ENCODE measurements at places on chromosomes 5 and 9.

- no peak for DNase-seq
These were observed 396.2 kb downstream of the KCTD16 start for GRCh38 chr5:144566747-144567420.

DNA sequence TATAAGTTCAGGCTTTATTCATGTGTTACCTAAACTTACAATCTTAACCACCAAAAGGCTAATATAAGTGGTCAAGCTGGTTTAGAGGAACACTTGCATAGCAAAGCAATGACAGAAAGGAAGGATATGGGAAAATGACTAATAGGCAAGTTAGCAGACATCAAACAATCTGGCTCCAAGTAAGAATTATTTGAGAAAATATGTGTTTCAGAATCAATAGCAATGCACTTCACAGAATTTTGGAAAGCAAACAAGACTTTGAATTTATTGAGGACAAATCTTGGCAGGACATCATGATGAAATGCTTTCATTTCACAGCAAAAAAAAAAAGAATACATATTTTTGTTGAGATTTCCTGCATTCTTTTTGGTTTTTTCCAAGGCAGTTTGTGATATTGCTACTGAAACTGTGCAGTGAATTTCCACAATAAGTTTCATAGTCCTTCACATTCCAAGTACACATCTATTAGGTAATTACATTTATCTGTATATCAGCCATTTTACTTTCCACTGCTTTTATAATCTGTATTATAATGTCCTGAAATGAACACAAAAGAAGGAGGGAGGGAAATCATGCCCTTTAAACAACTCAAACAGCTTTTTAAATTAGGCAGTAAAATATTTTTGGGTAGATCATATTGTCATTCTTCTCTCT is 417.9 kb downstream of the NR2F1-AS1 start:
- no peak for DNase-seq

- DNase-seq: no peak
These were observed 61.1 kb upstream of the ARAP3 start for GRCh38 chr5:141742866-141743851.

GRCh38 chr5:16025681-16026080 is 153.9 kb downstream of the MARCHF11 start:
- DNase-seq: no peak

DNA sequence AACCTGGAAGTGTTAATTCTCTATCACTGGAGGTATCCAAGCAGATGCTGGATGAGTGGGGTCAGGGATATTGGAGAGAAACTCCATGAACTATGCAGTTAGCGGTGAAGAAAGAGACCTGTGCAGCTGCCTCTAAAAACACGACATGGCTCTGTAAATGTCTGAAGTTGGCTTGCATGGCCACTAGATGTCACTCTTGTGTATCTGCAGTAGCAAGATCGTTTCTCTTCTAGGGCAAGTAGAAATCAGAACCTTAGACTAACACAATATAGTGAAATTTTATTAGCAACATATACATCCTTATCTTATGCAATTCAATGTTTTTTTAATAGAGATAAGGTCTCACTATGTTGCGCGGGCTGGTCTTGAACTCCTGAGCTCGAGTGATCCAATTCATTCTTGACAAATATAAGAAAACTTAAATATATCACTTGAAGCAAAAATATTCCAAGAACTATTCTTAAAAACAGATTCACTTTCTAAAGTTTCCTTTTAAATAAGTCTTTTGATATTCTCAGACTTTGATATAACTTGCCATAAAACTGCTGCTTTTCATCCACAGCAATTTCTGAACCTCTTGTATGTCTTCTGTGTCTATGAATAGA is 2.9 kb downstream of the OR2S2 start:
- peak; percentile 26 for DNase-seq

- no peak for DNase-seq
These were observed 121.4 kb downstream of the GNAQ start for GRCh38 chr9:77910194-77910621.

DNA sequence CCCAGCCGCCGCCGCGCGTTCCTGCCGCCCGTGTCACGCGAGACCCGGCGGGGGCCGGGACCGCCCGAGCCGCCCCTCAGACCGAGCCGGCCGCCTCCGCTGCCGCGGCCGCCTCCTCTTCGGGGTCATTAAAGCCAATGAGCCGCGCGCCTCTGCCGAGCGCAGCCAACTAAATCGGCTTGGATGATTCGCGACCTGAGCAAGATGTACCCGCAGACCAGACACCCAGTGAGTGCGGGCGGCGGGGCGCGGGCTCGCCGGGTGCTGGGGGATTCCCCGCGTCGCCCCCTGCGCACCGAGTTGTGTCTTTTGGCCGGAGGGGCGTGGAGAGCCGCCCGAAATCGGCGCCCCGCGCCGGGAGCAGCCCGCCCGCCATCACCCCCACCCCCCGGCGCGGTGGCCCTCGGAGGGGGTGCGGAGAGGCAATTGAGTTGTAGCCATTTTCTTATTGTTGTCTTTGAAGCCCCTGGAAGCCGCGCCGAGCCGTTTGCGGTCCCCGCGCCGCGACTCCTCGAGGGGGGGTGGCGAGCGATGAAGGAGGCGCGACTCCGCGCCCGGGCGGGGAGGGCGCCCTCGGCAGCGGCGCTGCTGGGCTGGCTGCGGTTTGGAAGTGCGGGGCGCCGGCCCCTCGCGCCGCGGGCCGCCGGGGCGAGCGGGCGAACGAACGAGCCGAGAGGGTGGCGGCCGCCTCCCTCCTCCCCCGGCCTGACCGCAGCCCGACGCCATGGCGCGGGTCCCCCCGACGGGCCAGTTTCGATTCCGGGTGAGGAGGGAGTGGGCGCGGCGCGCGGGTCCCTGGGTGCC is 1.0 kb downstream of the TLE4 start:
- peak; percentile 61 for DNase-seq

DNA sequence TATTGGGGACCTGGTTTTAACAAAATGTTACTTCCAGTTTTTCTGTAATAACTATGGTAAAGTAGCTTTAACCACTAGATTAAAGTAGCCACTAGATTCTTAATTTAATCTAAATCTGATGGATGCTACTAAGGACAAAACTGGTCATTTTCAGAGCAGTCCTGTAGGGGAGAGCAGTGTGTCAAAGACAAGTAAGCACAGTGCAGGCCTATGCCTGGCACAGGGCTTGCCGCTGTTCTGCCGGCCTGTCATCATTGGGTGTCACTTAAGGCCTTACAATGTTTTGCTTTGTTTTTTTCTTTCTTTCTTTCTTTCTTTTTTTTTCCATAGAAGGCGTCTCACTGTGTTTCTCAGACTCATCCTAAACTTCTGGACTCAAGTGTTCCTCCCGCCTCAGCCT is 53.0 kb upstream of the NXNL2 start:
- no peak for DNase-seq

- DNase-seq: no peak
These were observed 126.0 kb upstream of the TMEM161B start for GRCh38 chr5:88394536-88395175.

DNA sequence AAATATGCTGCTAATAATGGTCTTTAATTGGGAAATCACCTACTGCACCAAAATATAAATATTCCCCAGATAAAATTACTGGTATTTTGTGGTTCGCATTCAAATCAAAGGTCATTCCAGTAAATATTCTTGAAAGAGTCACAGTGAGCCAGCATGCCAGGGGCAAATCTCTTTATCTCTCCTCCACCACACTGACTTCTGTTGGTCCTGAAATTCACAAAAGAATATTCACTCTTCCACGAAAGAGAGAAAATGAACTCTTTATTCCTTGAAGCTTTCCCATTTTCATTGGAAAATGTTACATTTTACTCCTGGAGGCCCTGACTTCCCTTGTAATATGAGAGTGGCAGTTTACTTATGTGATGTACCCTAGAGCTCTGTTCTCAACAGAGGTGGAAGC is 39.7 kb downstream of the ZNF366 start:
- no peak for DNase-seq

DNA sequence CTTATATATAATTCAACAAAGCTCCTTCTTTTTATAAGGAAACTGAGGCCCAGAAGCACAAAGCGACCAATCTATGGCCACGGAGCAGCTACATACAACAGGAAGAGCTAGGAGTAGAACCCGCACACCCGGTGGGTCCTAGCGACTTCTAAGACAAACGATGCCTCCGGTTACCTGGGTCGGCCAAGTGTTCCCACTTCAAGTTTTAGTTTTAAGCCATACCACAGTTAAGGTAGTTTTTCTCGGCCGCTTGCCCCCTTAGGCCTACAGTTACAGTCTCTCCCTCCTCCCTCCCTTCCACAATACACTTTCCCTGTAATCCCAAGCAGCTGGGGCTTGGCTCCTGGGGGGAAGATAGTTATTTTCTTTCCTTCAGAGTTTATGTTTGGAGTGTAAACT is 533 bp downstream of the SREK1IP1 start:
- DNase-seq: no peak

- DNase-seq: no peak
These were observed 19.9 kb downstream of the MACROH2A1 start for GRCh38 chr5:135379046-135379654.

- DNase-seq: no peak
These were observed 148.3 kb upstream of the MOCS2 start for GRCh38 chr5:53257806-53258373.

GRCh38 chr9:109320331-109320741 is 523 bp downstream of the EPB41L4B start:
- DNase-seq: no peak

DNA sequence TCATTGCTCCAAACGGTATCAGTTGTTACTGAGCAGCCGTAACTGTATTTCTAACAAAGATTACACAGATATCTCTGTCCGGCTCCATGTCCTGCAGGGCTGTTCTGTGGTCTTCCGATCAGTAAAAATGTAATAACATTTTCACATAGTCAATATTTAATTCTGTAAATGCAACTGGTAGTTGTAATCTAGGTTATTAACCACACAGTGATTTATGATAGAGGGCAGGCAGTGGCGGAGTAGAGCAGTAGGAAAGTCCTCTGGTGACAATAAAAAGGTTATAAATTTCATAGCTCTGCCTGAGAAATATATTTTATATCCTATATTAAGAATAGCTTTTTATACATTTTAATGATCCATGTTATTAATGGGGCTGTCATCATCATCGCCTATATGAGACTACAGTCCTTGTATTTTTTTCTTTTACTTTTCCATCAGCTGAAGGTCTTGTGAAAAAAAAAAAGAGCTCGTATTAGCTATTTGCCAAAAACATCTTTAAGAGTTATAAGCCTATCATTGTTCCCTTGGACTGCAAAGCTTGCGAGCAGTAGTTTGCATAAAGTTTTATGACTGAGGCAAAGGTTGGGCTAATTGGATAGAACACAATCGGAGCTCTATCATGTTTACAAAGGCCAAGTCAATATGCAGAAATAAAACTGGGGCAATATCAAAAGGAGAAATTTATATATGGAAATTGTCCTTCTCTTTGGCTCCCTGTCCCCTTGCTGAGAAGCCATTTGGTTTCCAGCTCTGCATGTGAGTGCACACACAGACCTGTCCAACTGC is 648.0 kb downstream of the IRX1 start:
- no peak for DNase-seq

GRCh38 chr9:134226221-134226930 is 62.0 kb upstream of the RNU6ATAC start:
- DNase-seq: no peak

DNA sequence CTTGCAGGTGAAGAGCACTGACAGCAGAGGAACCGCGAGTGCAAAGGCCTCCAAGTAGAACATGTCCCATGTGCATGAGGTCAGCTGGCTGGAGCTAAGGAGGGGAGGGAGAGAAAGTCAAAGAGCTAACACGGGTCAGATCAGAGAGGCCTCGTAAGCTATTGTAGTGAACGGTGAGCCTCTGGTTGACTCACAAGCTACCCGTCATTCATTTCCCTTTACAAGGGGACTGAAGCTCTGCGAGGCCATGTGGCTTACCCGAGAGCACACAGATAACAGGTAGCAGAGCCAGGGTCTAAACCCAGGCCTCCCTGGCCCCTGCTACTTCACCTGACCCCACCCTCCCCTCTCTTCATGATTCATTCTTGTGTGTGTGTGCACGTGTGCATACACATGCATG is 152.7 kb upstream of the ADRA1B start:
- DNase-seq: no peak

- DNase-seq: no peak
These were observed 7.9 kb upstream of the NEUROG1 start for GRCh38 chr5:135543485-135544304.

DNA sequence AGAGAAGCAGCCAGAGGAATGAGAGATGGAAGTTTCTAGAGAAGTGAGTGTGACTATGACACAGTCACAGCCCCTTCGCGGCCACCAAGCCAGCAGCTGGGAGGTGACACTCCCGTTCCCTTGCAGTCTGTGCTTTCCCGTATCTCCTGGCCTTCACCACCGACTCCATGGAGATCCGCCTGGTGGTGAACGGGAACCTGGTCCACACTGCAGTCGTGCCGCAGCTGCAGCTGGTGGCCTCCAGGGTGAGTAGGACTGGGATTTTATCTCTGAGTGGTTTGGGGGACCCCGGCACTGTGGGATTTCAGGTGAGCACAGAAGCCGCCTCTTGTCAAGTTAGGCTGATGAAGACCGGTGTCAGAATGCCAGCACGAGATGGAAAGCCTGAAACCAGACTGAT is 12.1 kb upstream of the SLC2A8 start:
- DNase-seq: no peak

DNA sequence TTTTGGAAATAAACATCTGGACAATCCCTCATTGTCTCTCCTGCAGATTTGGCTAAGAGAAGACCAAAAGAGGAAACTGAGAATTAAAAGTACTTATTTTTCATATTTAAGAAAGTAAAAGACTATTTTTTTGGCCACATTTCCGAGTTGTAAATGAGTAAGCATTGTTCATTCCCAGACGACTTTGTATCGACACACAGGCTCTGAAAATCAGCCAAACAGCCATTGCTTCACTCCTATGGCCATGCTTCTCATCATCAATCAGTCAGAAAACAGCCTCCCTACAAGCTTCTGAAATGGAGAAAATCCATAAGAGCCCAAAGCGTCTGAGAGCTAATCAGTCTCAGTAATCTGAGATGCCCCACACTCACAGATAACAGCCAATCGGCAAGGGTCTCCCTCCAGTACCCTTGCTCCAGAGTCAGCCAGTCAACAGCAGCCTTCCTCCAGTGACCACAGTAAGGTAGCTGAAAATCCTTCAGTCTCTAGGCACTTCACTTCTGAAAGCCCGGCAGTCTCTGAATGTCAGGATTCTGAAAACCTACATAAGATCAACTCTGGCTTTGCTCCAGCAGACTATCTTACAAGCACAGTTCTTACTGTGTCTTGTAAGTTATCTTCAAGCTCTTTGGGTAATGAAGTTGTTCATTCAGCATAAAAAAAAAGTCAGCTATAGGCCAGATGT is 30.9 kb downstream of the CDO1 start:
- DNase-seq: no peak

- no peak for DNase-seq
These were observed 57.3 kb downstream of the ARSB start for GRCh38 chr5:78927657-78928282.

GRCh38 chr5:174545926-174546325 is 178.5 kb upstream of the MSX2 start:
- DNase-seq: no peak

Data from activated T-helper 2 cell treated with anti-CD3 and anti-CD28 coated beads, Interferon-gamma antibody, Interleukin-2, Interleukin-4, amounts not matched to agents 10 μg/mL and 5 μg/mL and 100 μg/mL, durations not matched to agents 14 hours and 24 hours and 36 hours (primary cell).